Psoas muscle (tissue), 8 donors: ENCODE measurements at places on chromosomes 16 and 17. TPM values are rescaled to one million over a fixed set of nuclear protein-coding genes. Genes with fewer than 3 reads are reported as not detected.

DNA sequence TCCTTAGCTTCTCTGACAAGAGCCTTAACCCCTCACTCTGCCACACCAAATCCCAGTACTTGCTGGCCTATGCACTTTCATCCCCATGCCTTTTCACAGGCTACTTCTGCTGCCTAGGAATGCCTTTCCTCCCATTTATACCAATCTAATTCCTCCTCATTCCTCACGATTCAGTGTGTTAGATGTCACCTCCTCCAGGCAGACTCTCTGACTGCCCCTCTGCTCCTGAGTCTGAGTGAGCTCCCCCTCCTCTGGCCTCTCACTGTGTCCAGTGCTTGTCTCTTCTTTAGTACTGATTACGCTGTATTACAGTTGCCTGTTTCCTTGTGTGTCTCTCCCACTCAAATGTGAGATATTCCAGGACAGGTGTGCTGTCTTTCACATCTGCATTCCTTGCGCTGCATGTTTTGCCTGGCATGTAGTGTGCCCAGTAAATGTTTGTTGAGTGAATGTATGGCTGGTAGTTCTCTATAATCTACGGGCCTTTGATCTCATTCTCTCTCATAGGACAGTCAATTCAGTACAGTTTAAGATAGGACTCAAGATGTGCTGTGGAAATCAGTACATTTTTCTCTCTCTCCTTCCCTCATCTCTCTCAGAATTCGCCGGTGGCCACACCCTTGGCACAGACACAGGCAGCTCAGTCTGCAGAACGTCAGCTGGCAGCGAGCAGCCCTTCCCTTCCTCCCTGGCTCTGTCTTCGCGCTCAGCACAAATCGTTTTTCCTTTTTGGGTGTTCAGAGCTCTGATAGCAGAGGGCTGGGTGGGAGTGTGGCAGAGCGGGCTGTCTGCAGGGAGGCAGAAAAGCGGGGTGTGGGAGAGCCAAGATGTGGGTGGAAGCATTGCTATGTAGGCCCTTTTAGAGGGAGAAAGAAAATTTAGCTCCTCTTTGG, 18.5 kb downstream of the ARL4D start:
- peak; percentile 74 for DNase-seq

GRCh38 chr17:28494445-28495188, 11.5 kb upstream of the FOXN1 start:
- DNase-seq: peak; percentile 65

DNA sequence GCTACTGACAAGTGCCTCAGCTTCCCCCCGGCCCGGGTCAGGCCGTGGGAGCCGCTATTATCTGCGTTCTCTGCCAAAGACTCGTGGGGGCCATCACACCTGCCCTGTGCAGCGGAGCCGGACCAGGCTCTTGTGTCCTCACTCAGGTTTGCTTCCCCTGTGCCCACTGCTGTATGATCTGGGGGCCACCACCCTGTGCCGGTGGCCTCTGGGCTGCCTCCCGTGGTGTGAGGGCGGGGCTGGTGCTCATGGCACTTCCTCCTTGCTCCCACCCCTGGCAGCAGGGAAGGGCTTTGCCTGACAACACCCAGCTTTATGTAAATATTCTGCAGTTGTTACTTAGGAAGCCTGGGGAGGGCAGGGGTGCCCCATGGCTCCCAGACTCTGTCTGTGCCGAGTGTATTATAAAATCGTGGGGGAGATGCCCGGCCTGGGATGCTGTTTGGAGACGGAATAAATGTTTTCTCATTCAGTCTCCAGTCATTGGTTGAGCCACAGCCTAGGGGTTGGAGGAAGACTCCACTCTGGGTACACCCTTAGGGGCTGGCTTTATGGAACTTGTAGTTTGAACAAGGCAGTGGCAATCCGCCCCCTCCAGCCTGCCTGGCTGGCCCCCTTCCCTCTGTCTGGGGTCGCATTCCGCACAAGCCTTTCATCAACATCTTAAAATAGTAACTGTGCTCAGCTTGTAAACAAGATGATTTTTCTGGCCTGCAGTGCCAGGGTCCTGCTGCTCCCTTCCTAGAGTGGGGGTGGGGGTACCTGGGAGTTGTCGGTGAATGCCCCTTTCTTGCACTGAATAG, 4.1 kb downstream of the SYNGR2 start:
- peak; percentile 50 for DNase-seq

GRCh38 chr17:80805032-80805751, 186.4 kb upstream of the CHMP6 start:
- no peak for DNase-seq

DNA sequence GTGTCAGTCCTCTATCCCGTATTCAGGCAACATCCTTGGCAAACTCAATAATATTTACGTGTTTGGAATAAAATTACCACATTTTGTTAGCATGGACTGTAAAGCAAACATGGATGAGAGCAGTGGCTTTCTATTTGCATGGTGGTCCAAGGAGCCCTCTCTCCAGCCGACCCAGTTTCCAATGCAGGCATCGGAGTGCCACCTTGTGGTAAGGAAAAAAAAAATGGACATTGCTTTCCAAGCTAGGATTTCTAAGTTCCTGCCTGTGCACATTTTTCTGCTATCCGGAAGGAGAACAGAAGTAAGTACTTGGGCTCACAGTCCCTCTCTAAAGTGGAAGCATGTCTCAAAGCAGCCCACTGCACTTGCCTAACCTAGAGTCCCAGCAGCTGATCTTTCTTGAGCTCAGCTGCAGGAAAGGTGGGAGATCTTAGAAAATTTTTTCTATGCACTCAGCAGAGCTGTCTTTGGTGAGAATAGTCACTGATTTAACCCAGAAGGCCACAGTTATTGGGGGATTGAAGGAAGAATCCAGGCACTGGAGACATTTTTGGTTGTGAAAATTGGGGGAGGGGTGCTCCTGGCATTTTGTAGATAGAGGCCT, 46.0 kb upstream of the ERCC4 start:
- no peak for DNase-seq

CTRB1 gene
- polyA plus RNA-seq: 0.03 TPM

GRCh38 chr16:70809392-70810060, 8.6 kb upstream of the VAC14 start:
- no peak for DNase-seq

USB1 gene
- polyA plus RNA-seq: 30.7 TPM

GRCh38 chr16:74078511-74079231, 217.9 kb upstream of the PSMD7 start:
- DNase-seq: no peak

GRCh38 chr17:11554042-11554441, 44.2 kb upstream of the DNAH9 start:
- DNase-seq: no peak

DNA sequence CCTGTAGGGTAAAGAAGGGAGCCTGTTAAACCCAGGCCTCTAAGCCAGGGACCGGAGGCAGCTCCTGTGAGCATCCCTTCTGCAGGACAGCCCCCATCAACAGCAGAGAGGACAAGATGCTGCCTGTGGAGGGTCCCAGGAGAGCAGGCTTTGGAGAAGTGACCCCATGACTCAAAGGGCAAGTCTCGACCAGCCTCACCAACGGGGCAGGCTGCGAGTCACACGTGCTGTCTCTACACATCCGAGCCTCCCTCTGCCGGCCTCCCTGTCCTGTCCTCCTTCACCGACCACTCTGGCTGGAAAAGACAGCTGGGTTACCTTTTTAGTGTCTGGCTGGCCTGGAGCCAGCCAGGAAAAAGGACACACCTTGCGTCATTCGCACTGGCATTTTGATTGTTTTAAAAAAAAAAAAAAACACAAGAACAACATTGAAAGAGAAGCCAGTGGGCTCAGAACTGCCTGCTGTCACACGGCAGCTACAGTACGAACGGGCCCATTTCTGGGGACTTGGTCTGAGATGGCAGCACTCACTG, 74.5 kb upstream of the RCVRN start:
- DNase-seq: no peak

GRCh38 chr16:88507231-88507743, 54.2 kb downstream of the ZFPM1 start:
- DNase-seq: no peak

GRCh38 chr17:17496189-17497064, at the start of gene RASD1:
Gene RASD1 (minus strand): TSS chr17:17496395. CDS start chr17:17496181, 214 bp downstream.
- DNase-seq: peak; percentile 96

COPZ2 gene
- 35.5 TPM for polyA plus RNA-seq

C16orf96 gene
- polyA plus RNA-seq: 0.05 TPM

- no peak for DNase-seq
These were observed 4.6 kb downstream of the PRSS21 start for GRCh38 chr16:2821487-2822157.

- no peak for DNase-seq
These were observed 46.7 kb upstream of the ANKFY1 start for GRCh38 chr17:4310354-4311060.
